ENCODE measurements at places on chromosomes 6 and 20. TPM values are rescaled to one million over a fixed set of nuclear protein-coding genes. Genes with fewer than 3 reads are reported as not detected.

Gene PSORS1C1
- total RNA-seq, result 6.0 TPM

Gene LIN28B
- total RNA-seq, result not detected

Gene UBD
- total RNA-seq, result not detected

Gene GRM1
- not detected for total RNA-seq

Gene CCDC170
- total RNA-seq, result under 0.01 TPM

Gene BTN3A1
- total RNA-seq, result 4.1 TPM

Gene TOX2
- 0.28 TPM for total RNA-seq

Gene LAMA5
- total RNA-seq, result 50.9 TPM

Gene CCM2L
- total RNA-seq, result not detected

Gene PRDM1
- total RNA-seq, result 17.1 TPM

Gene TMEM14A
- total RNA-seq, result 19.1 TPM

Gene SLC17A9
- total RNA-seq, result 0.28 TPM

Gene EYA2
- total RNA-seq, result 12.3 TPM

Gene PTCRA
- total RNA-seq, result not detected

Gene TUBB2A
- total RNA-seq, result 28.4 TPM

Gene ADGRF5
- total RNA-seq, result not detected

Gene GPR6
- not detected for total RNA-seq

Gene LRRN4
- total RNA-seq, result 0.07 TPM

Gene TSHZ2
- total RNA-seq, result 1.0 TPM

Gene EGFL8
- total RNA-seq, result 1.3 TPM

Gene MROH8
- under 0.01 TPM for total RNA-seq

Gene DLL1
- 6.1 TPM for total RNA-seq

Gene SLC22A16
- total RNA-seq, result not detected

Gene RIOK1
- total RNA-seq, result 40.8 TPM

Gene ASIP
- total RNA-seq, result not detected

Gene AAR2
- 21.2 TPM for total RNA-seq

Gene EEF1A2
- total RNA-seq, result 1.0 TPM

Gene TRIM15
- not detected for total RNA-seq

Gene BPI
- total RNA-seq, result not detected

Gene SLC22A7
- total RNA-seq, result not detected

Gene ZFP64
- total RNA-seq, result 58.4 TPM

Gene HAO1
- not detected for total RNA-seq

Gene TRIM40
- total RNA-seq, result not detected

Gene ANGPT4
- not detected for total RNA-seq

Gene HDGFL1
- not detected for total RNA-seq

Measured in nasal cavity respiratory epithelium epithelial cell of viscerocranial mucosa (primary cell).